Left ventricle myocardium superior (tissue), 1 donor: ENCODE measurements at places on chromosomes 4 and X. TPM values are rescaled to one million over a fixed set of nuclear protein-coding genes. Genes with fewer than 3 reads are reported as not detected.

Gene TFE3
- 18.5 TPM for total RNA-seq

Gene ANK2
- 350 TPM for total RNA-seq

Gene MAGEE2
- not detected for total RNA-seq

Gene FAM156B
- 5.9 TPM for total RNA-seq

Gene CCDC160
- not detected for total RNA-seq

Gene HSD17B11
- 13.5 TPM for total RNA-seq

Gene FAM9C
- 1.2 TPM for total RNA-seq

Gene ZGRF1
- total RNA-seq = 2.0 TPM

Gene ARR3
- total RNA-seq = not detected

Gene ART3
- 145 TPM for total RNA-seq

Gene HDX
- 0.99 TPM for total RNA-seq

Gene XAGE2
- not detected for total RNA-seq

Gene GPM6B
- 4.7 TPM for total RNA-seq

Gene CXXC4
- total RNA-seq = 5.0 TPM

Gene MAGEA2B
- total RNA-seq = not detected

Gene HSFX2
- total RNA-seq = not detected
